ENCODE measurements at places on chromosomes 3 and 15. TPM values are rescaled to one million over a fixed set of nuclear protein-coding genes. Genes with fewer than 3 reads are reported as not detected.

The DENND6A gene
- total RNA-seq: 6.1 TPM

The NANOGP8 gene
- not detected for total RNA-seq

The STARD5 gene
- 1.6 TPM for total RNA-seq

The COL6A5 gene
- total RNA-seq: not detected

The EPHA6 gene
- 0.07 TPM for total RNA-seq

The MELTF gene
- 59.5 TPM for total RNA-seq

The FANCD2 gene
- total RNA-seq: 20.1 TPM

The LINGO1 gene
- 10.0 TPM for total RNA-seq

The NUP210 gene
- 41.1 TPM for total RNA-seq

The GABRB3 gene
- 82.7 TPM for total RNA-seq

The CCR1 gene
- not detected for total RNA-seq

The CEMIP gene
- total RNA-seq: 1.3 TPM

The CLDN18 gene
- total RNA-seq: not detected

The CCR9 gene
- not detected for total RNA-seq

The SENP8 gene
- 1.8 TPM for total RNA-seq

The GOLGA6B gene
- not detected for total RNA-seq

The SIAH2 gene
- 15.4 TPM for total RNA-seq

The VPS39 gene
- total RNA-seq: 15.7 TPM

The SPTSSB gene
- total RNA-seq: not detected

The C3orf85 gene
- not detected for total RNA-seq

The PARP15 gene
- not detected for total RNA-seq

The ABHD6 gene
- total RNA-seq: 10.7 TPM

The MESP2 gene
- total RNA-seq: 0.42 TPM

The PAK6 gene
- total RNA-seq: 0.71 TPM

The TEX9 gene
- 4.7 TPM for total RNA-seq

The TP63 gene
- total RNA-seq: 0.27 TPM

The ZNF80 gene
- not detected for total RNA-seq

The SMARCC1 gene
- 23.3 TPM for total RNA-seq
